ENCODE measurements at places on chromosomes 7 and 10.
A peak's percentile ranks its signal among the peaks of the same experiment; 100 is the strongest.

GRCh38 chr10:110562348-110562747 is 5.1 kb upstream of the SMC3 start:
- DNase-seq = no peak

DNA sequence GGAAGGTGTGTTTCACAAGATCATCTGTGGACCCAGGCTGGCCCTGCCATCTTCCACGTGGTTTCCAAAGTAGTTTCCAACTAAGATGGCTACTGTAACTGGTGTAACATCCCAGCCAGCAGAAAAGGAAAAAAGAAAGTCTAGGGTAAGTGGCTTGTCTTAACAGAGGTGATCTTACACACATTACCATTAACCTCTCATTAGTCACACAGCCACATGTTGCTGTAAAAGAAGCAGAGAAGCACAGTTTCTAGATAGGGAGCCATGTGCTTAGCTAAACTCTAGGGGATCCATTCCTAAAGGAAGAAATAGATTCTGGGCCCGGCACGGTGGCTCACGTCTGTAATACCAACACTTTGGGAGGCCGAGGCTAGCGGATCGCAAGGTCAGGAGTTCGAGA is 54.3 kb downstream of the ZNF438 start:
- no peak for DNase-seq

DNA sequence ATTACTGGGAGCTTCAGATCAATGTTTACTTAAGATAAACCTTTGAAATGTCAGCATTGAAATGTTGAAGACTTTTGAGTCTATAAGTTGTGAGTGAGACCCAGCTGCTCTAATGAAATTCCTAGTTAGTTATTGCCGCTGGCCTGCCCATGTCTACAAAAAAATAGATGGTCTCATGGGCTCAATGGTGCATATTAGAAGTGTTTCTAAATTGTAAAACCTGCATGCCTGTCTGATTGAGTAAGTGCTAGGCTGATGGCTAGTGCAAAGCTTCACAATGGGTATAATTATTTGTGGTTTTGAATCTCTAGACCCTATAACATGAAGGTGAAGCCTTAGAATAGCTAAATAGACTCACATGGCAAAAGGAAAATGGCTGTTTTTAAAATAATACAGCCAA is 234.5 kb downstream of the SORCS3 start:
- no peak for DNase-seq

- no peak for DNase-seq
Measured at GRCh38 chr7:107166736-107167426, 1.9 kb upstream of the HBP1 start.

- peak; percentile 100 for DNase-seq
Measured at GRCh38 chr10:74826142-74827044, at the start of gene KAT6B. KAT6B (plus strand) TSS chr10:74826600; CDS start chr10:74842858, 16,258 bp downstream.

DNA sequence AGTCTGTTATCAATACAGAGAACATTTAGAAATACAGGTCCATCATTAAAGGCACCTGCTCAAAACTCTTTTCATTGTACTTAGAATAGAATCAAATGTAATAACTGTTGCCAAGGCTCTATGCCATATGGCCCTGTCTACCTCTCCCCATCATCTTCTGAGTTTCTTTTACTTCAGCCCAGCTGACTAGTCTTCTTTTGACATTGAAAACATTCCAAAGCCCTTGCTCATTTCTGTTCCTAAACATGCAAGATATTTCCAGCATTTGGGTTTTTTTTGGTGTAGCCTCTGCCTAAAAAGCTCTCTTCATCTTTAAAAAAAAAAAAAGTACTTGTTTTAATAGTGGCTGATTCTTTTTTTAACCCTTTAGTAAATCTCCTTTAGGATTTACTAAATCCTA is 165.5 kb upstream of the SMIM30 start:
- DNase-seq = peak; percentile 55

- peak; percentile 65 for DNase-seq
Measured at GRCh38 chr10:34526186-34526585, 288.9 kb downstream of the PARD3 start.

DNA sequence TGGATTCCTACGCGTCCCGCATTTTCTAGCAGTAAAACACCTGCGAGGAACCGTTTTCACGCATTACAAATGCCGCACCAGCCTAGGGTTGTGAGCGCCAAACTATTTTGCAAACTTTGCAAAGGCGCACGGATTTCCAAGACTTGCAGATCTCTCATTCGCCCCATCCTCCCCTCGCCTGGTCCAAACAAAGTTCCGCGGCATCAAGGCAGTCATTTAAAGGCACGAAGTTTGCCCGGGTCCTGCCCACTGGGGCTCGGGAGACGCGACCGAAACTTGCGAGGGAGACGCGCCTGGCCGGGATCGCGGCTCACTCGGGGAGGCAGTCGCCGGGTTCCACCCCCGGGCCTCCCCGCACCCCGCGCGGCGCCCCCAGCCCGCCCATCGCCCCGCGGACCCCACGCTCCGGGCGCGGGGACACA is 613 bp downstream of the USP6NL start:
- DNase-seq = peak; percentile 30
